Left cardiac atrium (tissue), 4 donors: ENCODE measurements at places on chromosomes 11 and 22.

GRCh38 chr11:95534226-95534625 is 255.4 kb downstream of the FAM76B start:
- no peak for DNase-seq

- peak; percentile 6 for DNase-seq
Measured at GRCh38 chr11:46675949-46676348, 24.5 kb downstream of the ARHGAP1 start.

- no peak for DNase-seq
Measured at GRCh38 chr11:77547863-77548551, 41.7 kb upstream of the AQP11 start.

DNA sequence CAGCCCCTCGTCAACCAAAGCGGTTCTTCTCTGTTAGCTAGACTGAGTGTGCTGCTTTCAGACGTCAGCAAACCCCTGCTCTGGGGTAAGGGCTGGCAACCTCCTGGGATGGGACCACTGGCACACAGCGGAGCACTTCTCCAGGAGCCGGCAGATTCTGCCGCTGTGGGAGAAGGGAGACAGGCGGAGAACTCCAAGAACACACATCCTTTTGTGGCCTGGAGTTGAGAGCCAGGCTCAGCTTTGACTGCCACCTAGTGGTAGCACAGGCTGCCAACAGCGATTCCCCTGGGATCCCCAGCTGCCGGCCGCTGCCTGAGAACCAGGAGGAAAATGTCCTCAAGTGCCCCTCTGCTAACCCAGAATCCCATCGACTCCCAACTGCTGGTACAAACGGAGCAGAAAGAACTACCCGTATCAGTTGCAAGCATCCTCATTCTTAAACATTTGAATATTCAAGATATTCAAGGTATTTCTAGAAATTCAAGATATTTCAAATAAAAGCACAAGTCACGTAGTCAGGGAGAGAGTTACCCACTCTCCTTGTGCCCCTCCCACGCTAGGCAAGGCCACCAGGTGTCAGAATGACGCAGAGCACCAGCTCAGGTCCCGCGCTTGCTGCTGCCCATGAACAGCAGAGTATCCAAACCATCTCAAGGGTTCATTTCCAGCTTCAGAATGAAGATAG is 4.9 kb downstream of the LTO1 start:
- DNase-seq = peak; percentile 84

DNA sequence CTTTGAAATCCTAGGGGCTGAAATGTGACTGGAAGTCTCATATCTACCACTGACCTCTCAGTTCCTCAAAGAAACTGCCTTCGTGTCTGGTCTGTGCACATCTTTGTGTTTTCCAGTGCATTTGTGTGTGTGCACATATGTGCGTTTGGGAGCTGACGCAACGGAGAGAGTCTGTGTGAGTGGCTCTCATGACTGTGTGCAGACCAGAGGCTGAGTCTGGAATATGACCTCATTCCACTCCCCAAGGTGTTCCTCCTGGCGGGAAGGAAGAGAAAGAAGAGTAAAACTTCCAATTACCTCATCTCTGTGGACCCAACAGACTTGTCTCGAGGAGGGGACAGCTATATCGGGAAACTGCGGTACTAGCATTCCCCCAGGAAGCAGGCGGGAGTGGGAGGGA is 16.5 kb downstream of the TUB start:
- no peak for DNase-seq

DNA sequence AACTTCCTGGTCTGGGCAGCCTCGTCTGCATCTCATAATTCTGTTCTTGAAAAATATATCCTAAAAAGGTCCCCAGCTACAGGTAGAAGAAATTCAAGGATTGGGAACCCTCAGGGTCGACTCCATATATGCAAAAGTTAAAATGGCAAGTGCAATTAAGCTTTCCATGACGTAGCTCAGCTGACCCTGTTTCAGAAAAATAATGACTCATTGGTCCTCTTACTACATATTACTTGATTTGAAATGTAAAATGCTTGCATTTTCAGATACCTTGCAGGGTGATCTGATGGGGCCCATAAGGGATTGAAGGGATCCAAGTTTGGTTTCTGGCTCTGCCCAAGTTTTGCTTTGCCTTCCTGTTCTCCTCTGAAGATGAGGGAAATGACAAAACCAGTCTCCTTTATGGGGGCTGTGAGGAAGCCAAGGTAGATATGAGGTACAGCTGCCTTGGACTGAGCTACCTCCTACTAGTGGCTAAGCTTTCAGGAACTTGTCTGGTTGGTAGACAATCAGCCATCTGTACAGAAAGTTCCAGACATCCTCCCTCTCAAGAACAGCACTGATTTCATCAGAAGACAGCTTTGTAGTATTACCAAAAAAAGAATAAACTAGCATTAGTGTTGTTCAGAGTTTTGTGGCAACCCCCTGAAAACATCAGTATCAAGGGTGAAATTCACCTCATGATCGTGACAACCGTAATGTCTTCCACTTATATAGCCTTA is 177.3 kb downstream of the DBX1 start:
- DNase-seq = no peak

DNA sequence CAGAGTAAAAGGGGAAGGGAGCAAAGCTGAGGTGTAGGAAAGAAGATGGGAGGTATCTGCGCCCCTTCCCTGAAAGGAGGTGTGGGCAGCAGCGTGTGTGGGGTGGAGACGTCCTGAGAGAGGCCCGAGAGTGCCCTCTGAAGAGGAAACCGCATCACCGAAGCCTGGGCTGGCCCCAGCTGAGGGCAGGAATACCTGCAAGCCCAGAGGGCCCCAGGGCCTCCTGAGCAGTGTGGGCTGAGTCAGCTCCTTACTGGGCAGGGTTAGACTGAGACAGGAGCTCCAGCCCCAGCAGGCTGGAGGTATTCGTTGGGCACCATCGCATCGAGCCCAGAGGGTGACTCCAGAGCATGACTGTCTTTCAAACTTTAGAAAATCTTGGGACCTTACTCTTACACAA is 534.0 kb upstream of the B3GAT1 start:
- no peak for DNase-seq

GRCh38 chr11:92362989-92363388 is 138.4 kb downstream of the FAT3 start:
- DNase-seq = no peak

- no peak for DNase-seq
Measured at GRCh38 chr11:78954696-78955095, 380.0 kb upstream of the NARS2 start.

DNA sequence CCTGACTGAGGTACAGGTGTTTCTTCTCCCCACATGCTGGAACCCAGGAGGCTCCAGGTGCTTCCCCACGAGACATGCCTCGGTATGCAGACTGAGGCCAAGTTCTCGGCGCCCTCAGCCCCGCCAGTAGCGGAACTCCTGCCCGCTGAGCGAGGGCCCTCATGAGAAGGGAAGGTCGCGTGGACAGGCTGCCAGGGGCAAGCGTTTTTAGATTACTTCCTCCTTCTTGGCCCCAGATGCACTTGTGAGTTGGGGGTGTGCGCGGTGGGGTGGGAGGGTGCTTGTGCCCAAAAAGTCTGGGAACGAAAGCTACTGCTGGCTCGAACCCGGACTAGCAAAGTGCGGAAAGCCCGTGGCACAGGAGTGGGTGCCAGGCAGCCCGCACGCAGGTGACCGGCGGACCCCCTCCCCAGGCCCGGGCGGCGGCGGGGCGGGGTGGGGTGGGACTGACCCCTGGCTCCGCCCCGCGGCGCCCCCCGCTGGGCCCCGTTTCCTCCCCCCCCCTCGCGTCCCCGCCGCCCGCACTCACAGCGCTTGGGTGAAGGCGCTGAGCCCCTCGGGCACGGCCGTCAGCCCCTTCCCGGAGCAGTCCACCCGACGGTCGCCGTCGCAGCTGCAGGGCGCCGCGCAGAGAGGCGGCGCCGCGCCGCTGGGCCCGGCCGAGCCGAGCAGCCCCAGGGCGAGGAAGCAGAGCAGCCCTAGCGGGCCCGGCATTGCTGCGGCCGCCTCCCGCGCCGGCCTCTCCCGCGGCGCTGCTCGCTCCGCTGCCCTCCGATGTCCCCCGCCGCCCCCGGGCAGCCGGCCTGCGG is 797 bp downstream of the LGR4 start:
- peak; percentile 47 for DNase-seq

GRCh38 chr11:11618973-11619435 is 2.8 kb downstream of the GALNT18 start:
- DNase-seq = no peak
